ENCODE measurements at places on chromosomes 5 and 9. TPM values are rescaled to one million over a fixed set of nuclear protein-coding genes. Genes with fewer than 3 reads are reported as not detected.
A peak's percentile ranks its signal among the peaks of the same experiment; 100 is the strongest.

The PCDHGA10 gene
- 1.2 TPM for total RNA-seq

The SH3TC2 gene
- 16.9 TPM for total RNA-seq

The WWC1 gene
- total RNA-seq, result 13.2 TPM

DNA sequence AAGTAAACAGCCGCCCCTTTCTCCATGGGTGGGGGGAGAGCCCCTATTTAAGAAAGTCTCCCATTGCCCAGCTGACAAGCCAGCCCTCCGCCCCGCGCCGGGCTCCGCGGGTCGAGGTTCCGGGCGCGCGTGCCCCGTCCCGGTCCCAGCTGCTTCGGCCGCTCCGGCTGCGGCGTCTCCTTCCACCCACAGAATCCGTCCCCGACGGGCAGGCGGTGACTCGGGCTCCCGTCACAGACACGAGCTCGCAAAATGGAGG, 223 bp downstream of the NR3C1 start:
- no peak for DNase-seq

DNA sequence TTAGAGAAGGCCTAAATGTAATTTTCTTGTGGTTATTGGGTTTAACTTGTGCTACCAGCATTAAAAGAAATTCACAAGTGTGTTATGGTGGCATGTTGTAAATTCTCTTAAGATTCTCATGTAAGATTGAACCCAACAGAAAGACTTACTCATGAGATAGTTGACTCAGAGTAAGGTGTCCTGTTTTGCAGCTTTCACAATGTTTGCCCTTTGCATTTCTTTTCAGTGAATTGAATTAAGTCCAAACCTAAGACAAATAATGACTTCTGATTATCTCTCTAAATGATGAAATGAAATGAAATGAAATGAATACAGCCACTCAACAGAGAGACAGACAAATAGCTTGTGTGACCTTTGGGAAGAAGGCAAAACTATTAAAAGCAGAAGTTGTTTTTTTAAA, 1696.9 kb upstream of the WWC1 start:
- DNase-seq, result no peak

The PCDHGB5 gene
- total RNA-seq, result 1.1 TPM

- DNase-seq, result no peak
These were observed 35.2 kb downstream of the YIPF5 start for GRCh38 chr5:144135113-144135762.

DNA sequence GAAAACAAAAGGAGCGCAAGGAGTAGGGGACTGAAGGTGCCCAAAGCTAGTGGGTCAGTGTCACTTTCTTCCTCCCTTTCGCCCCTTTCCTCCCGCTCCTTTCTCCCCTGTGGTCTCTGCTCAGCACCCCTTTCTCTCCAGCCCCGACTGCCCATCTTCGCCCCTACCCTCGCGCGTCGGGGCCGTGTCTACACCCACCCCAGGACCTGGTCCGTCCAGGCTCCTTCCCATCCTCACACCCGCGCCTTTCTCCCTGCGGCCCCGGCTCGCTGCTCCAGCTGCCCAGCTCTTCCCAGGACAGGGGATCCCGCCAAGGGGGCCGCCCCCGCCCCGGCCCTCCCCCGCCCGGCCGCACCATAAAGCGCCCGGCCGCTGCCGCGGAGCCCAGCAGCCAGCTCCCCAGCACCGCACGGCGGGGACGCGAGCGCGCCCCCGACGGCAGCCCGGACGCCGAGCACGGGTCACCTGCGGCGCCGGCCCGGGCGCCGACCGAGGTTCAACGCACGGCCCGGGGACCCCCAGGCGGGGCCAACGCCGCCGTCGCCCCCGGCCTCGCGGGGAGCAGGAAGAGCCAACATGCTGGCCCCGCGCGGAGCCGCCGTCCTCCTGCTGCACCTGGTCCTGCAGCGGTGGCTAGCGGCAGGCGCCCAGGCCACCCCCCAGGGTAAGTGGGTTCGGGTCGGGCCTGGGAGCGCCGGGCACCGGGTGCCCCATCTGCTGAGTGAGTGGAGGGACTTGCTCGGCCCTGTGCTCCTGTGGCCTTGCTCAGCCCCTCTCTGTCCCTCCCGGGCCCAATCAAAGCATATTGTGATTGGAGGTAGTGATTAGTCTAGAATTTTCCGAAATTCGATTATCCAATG, at the start of gene THBS4:
THBS4 (plus strand) TSS at position 387 of the 860 bp plus-strand sequence; CDS start at position 577, 190 bp downstream.
- DNase-seq, result no peak

DNA sequence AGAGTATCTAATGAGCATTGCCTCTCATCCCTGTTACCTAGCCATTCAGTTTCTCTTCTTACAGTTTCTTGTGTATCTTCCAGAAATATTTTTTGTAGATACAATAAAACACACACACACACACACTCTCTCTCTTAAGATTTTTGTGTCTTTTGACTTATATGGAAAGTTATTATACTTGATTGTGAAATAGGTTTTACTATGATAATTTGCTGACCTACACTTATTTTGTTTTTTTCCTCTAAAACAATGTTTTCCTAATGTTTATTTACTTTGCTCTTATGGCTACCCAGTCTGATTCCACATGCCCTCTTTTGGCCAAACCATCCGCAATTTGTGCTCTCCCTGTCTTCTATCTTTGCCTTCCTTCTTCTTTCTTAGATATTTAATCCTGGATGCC, 25.3 kb downstream of the LRRTM2 start:
- no peak for DNase-seq

The INSYN2B gene
- 3.8 TPM for total RNA-seq

GRCh38 chr5:174745590-174746103, 21.3 kb downstream of the MSX2 start:
- no peak for DNase-seq

DNA sequence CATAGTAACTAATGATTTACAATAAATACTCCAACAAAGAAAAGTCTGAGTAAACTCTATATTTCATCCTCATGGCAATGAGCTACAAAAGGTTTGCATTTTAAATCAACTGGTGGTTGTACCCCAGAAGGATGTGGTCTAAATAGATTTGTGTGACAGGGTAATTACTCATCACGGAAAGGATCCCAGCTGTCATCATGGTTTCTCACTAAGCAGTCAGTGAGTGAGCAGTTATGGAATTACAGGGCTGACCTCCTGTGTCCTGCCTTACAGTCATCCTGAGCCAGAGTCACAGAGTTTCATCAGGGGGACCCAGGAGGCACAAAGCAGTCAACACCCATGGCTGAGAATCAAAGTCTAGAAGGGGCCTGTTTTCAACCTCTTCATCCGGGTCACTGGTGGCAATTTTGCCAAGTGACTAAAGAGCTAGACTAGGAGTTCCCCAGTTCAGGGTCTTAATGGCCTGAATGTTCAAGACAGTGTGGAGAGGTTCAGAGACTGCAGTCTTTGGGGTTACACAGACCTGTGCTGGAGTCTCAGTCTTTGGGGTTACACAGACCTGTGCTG, 210.7 kb upstream of the SLC24A2 start:
- peak; percentile 60 for DNase-seq

The PCDHGA9 gene
- total RNA-seq, result 0.55 TPM

GRCh38 chr5:150291388-150292385, 2.1 kb upstream of the CAMK2A start:
- DNase-seq, result no peak

The SPINK6 gene
- not detected for total RNA-seq

DNA sequence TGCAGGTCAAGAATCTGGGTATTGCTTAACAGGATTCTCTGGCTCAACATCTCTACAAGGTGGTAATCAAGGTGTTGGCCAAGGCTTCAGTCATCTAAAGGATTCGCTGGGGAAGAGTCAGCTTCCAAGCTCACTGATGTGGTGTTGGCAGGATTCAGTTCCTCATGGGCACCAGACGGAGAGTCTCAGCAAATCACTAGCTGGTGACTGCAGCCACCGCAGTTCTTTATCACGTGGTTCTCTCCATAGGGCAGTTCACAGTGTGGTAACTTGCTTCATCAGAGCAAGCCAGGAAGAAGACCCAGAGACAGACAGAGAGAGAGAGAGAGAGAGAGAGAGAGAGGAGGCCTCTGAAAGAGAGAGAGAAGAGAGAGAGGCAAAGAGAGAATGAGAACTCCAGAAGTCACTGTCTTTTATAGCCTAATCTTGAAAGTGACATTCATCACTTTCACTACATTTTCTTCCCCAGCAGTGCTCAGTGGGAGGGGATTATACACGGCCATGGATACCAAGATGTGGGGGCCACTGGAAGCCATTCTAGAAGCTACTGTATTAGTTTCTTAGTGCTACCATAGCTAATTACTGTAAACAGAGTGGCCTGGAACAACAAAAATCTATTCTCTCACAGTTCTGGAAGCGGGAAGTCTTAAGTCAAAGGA, 109.2 kb upstream of the SMIM23 start:
- peak; percentile 29 for DNase-seq

DNA sequence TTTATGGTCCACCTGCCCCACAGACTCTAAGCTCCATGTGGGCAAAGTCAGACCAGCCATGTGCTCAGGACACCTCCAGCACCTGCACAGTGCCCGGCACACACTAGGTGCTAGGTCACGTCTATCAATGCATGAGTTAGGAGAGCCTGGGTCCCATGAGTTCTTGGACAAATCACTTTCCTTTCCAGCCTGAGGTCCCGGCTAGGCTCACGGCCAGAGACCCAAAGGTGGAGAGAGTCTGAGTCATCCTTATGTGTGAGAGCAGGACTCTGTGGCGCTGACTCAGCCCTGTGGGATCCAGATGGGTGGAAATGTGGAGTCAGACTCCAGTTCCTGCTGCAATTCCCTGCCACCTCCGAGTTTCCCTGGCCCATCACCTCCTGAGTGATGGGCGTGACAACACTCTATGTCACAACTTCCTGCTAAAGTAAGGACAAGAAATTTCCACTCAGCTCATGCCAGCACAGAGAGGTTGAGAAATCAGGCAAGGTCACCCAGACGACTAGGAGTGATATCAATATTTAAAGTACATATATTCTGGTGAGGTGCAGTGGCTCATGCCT, 2.5 kb upstream of the ST6GALNAC4 start:
- DNase-seq, result peak; percentile 81

The FOXD4L6 gene
- total RNA-seq, result not detected

DNA sequence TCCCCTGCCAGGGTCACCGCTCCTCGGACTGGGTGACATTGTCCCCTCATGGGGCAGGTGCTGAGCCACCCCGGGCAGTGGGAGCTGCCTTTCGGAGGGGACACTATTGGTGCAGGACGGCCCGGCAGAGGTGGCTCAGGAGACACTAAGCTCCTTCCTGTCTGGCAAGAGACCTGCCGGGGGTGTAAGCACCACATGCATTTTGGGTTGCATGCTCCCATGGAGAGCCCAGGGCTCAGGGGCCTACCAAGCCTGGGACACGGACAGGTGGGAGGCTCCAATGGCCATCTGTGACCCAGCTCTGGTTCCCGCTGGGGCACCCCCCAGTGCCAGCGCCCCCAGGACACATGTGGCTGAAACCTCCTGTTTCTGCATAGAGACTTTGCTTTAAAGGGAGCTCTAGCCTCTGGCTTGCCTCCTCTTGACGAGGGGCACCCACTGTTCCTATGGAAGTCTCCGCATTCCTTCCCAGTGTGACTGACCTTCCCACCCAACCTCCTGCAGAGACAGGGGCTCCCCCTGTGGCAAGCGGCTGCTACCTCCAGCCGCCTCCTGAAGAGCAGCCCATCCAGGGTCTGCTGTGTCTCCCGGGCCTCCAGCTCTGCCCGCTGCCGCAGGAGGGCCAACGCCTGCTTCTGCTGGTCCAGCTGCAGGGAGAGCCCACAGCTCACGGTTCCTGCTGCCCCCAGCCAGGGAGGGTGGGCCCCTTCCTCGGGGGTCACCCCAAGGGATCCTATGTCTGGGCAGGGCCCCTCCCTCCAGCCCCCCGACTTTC, 28.1 kb downstream of the CCDC187 start:
- DNase-seq, result no peak

- no peak for DNase-seq
These were observed 127.3 kb upstream of the ELL2 start for GRCh38 chr5:96088706-96089498.

The PCDHGB1 gene
- 0.79 TPM for total RNA-seq

- no peak for DNase-seq
These were observed 21.1 kb downstream of the PDE8B start for GRCh38 chr5:77231471-77232138.

GRCh38 chr5:149268928-149269557, 2.6 kb upstream of the AFAP1L1 start:
- DNase-seq, result peak; percentile 45

The IGFBPL1 gene
- total RNA-seq, result 9.1 TPM

DNA sequence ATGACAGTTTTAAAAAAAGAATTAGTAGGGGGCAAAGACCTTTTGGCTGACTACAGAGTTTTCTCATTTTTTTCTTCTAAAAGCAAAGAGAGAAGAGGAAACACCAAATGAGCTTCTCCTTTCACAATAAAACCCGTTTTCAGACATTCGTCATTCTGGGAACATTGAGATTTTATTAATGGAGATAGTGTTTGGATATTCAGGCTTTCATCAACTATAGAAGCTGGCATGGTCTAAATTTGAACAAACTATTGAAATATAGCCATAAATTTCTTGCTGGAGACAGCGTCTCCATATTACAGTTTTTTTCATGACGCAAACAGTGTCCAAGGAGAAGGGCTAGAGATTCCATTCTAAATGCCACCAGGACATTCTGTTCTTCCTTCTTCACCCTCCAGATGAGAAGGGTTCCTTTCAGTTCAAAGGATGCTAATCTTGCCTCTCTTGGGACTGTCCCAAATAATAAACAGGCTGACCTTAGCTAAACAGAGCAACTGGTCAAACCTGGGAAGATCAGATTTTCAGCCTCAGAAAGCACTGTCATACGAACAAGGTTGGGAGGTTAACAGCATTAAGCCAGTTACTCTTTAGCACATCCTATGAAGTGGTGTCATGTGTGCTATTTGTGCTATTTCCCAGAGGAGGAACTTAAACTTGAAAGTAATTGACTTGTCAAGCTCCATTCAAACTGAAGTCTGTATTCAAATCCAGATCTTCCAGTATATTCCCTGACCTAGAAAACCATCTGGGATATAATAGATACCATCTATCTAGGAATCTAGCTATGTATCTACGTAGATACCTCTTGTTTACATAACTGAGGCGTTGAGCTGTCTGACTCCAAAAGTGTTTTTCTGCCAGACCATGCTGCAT, 125.6 kb downstream of the LPAR1 start:
- no peak for DNase-seq

The LHX3 gene
- not detected for total RNA-seq

- DNase-seq, result no peak
These were observed 43.1 kb downstream of the HRH2 start for GRCh38 chr5:175700991-175701390.

DNA sequence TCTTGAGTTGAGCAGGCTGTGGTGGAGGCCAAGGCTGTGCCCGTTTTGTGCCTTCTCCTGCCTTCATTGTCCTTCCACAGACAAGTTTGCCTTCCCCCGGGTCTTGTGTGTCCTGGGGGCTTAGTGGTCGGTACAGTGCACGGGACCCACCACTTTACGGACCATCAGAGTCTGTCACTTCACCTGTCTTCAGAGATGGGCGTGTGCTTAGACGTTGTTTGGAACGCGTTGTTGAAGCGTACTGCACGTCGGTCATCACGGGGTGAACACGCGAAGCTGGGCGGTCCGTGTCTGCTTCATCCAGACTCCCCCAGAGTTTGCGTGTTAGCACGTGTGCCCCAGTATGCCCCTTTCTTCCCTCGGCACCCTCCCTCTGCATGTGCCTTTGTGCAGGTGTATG, 24.8 kb downstream of the CEP72 start:
- peak; percentile 32 for DNase-seq

DNA sequence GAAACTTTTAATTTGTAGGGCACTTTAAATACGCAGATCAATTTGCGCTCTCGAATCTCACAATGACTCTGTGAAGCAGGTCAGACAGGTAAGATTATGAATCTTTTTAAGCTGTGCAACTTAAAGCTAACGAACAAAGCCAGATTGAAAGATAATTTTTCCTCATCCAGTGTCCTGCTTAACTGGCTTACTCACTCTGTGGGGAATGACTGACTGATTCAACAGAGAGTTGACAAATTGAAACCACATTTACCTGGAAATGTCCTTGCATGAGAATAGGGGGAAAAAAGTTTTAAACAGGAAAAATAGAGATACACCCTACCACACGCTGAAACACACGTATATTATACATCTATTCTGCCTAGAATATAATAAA, 187.9 kb downstream of the MAN2A1 start:
- no peak for DNase-seq
